Ovary (tissue), 10 donors: ENCODE measurements at places on chromosomes 12 and 14. TPM values are rescaled to one million over a fixed set of nuclear protein-coding genes. Genes with fewer than 3 reads are reported as not detected.

- no peak for DNase-seq
Measured at GRCh38 chr12:5384015-5384414, 47.9 kb upstream of the NTF3 start.

- DNase-seq, result no peak
Measured at GRCh38 chr12:22530-23201, 43.9 kb upstream of the IQSEC3 start.

Gene CLEC1B
- polyA plus RNA-seq, result 0.06 TPM

- DNase-seq, result no peak
Measured at GRCh38 chr14:96888593-96888992, 91.4 kb downstream of the VRK1 start.

Gene SERPINA12
- polyA plus RNA-seq, result not detected

Gene DYNLL1
- 249 TPM for polyA plus RNA-seq

Gene IL22
- polyA plus RNA-seq, result not detected

Gene PLEKHG7
- not detected for polyA plus RNA-seq

Gene SLCO1B1
- polyA plus RNA-seq, result not detected

DNA sequence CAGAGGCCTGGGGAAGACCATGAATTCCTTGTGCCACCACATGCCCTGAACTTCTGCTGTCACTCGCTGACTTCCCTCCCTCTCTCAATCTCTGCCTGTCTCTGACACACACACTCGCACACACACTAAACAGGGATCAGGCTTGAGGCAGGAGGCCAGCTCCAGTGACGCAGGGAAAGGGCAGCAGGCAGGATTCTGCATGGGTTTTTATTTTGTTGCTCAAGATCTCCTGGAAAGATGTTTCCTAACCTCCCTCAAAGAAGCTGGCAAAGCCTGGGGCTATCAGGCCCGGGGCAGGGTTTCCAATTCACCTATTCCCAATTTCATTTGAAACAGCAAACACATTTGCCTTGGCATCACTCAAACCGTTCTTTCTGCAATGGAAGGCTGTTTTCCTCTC, 27.7 kb upstream of the PEX5 start:
- no peak for DNase-seq

DNA sequence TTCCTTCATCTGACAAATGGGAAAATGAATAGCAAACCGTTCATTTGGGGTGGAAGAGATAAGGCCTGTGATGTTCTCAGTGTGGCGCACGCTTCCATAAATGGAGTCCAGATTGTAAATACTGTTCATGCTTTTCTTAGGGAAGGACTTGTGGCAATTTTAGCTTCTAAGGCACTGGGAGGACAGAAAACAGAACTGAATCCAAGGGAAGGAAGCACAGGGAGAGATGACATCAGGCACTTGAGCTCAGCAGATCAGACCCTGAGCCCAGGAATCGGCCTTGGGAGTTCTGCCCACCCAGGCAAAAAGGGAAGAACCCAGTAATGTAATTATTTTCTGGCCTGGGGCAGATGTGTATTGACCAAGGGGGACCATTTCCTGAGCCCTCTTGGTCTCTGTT, 7.2 kb upstream of the SH2B3 start:
- no peak for DNase-seq

Gene CLEC6A
- not detected for polyA plus RNA-seq

Gene TAS2R43
- polyA plus RNA-seq, result 0.10 TPM

DNA sequence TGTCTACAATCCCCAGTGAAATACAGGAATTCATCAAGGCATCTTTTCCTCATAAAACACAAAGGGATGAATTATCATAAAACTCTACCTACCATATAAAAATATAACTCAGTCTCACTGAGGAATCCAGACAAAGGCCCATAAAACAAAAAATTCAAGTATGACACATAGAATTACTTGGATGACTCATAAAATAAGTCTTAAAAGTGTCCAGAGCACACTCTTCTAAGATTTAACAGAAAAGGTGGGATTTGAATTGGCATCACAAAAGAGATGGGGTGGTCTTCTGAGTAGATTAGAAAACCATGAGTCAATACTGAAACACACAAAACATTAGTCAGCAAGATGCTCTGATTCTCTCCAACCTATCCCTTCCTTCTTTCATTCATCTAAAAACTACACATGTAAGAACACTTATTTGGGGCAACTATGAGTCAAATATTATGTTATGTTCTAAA, 202.7 kb upstream of the GARIN6 start:
- no peak for DNase-seq

Gene VDR
- polyA plus RNA-seq, result 1.1 TPM

DNA sequence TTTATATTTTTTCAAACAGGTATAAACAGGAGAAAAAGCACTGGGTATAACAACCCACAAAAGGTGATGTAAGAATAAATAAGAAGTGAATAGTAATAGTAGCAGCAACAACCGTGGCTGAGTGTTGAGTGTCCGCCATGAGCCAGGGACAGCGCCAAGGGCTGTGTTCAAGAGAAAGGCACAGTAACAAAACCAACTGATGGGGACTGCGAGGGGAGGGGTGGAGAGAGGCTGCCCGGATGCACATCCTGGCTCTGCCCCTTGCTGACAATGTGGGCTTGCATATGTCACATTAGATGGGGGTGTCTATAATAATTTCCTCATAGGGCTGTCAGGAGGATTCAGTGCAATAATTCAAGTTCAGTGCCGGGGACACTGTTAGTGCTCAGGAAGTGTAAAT, 912.4 kb downstream of the VRK1 start:
- no peak for DNase-seq

DNA sequence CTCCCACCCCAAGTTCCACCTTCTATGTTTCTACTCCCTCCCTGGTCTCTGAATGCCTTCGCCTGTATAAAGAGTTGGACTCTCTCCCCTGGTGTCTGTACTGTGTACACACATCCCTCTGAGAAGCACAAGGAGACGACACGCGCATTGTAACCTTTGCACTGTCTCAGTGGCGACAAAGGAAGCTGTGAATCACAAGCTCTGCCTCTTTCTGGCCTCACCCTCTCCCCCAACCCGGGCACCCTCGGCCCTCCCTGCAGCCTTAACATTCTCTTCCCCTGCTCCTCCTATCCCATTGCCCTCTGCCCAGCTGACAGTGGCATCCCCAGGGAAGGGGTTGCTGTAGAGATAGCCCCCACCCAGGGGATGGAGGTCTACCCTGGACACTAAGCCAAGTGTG, 2.5 kb upstream of the SMARCD1 start:
- DNase-seq, result no peak

- no peak for DNase-seq
Measured at GRCh38 chr12:49403971-49404450, 36.7 kb downstream of the SPATS2 start.

- DNase-seq, result no peak
Measured at GRCh38 chr14:74684434-74684833, 28.4 kb downstream of the AREL1 start.

DNA sequence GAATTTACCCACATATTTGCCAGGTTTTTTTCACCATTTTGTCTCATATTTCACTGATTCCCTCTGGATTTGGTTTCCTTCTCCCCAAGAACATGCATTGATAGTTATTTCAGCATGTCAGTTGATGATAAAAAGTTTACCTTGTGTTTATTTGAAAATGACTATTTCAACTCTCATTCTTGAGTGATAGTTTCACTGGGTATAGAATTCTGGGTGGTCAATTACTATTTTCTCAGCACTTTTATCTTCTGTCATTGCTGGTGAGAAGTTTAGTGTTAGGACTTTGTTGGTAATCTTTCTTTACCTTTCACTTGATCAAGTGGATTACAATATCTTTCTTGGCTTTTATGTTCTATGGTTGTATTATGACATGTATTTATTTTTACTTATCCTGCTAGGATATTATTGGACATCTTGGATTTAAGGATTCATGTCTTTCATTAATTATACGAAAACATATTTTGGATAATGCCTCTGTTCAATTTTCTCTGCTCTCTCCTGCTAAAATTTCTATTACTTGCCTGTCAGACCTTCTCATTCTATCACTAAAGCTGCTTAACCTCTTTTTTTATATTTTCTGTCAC, 338.6 kb downstream of the MED13L start:
- no peak for DNase-seq

GRCh38 chr12:123427036-123427769, 9.3 kb downstream of the RILPL2 start:
- DNase-seq, result no peak

GRCh38 chr14:66088656-66089055, 397.5 kb upstream of the CCDC196 start:
- no peak for DNase-seq

Gene REC8
- 5.1 TPM for polyA plus RNA-seq

Gene HAL
- polyA plus RNA-seq, result 0.08 TPM

Gene EXOC3L4
- not detected for polyA plus RNA-seq

Gene SALL2
- polyA plus RNA-seq, result 25.9 TPM

GRCh38 chr14:76929927-76930326, 98.6 kb downstream of the IRF2BPL start:
- no peak for DNase-seq
